ENCODE measurements at places on chromosomes 2 and 18.

GRCh38 chr18:14942275-14942674 lies 194.3 kb downstream of the ANKRD30B start:
- DNase-seq = no peak

DNA sequence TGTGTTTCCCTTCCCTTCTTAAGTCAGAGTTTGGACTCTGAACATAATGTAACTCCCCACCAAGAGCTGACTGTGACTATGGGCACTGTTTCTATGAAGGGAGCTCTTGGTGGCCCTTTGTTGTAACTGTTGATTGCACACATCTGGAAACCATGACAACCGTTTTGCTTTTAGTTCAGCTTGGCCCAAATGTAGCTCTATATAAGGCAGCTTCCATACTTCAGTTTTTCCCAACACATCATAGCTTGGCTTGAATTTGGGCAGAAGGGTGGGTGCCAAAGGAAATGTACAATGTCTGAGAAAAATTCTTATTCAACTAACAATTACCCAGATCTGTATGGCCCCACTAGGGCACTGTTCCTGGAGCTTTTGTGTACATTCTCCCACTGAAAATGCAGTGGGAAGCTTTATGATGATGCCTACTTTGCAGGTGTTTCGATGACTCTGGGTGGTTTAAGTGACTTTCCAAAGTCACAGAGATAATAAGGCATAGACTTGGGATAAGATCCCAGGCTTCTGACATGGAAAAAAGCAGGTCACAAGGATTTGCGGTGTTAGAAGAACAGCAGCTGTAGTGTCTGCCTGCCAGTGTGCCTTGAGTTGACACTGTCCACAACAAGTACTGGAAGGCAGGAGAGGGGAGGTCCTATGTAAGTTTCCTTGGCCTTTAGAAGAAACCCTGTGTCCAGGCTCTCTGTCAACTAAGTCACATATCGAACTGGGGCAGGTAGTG lies 2.4 kb upstream of the CETN1 start:
- no peak for DNase-seq

DNA sequence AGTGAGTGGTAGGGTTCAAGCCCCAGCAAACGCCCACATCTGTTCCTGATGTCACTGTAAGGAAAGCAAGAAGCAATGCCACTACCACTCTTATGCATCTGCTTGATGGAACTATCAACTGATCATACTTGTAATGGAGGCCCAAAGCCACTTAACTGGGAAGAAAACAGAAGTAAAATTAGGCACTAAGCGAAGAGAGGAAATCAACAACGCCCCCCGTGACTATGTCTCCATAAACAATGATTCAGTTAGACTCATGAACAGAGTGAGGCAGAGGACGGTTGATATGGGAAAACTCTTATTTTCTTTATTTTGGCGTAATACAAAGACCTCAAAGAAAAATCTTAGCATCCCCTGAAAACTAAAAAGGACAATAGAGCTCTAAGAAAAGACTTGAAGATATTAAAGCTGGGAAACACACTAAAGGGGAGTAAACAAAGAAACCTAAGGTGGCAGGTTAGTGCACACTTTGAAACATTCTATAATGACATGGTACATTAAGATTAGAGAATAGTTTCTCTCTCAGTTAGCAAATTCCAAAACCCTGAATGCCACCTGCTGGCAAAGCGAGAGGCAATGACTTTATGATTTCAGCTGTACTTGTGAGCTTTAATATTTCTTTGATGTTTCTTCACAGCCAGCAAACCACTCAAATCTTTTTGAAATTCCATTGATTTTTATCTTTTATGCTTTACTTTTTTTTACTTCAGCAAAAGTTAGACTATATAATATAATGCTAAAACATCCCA lies 86.5 kb downstream of the LRP2 start:
- DNase-seq = no peak

DNA sequence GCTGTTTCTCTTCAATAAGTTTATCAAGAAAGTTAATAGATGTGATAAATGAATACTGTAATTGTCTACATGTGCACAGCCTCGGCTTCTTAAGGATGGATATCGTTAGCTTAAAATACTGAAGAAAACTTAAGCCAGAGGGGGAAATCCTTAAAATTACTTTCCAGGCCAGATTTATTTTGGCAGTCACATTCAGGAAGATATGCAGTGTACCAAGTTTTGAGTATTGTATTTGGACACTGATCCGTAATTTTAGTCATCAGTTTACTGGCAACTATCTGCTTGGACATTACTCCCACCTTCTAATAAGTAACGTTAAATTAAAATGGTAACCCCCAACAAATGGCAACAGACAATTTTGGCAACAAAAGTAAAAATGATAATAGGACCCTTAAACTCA lies 770.0 kb upstream of the ZEB2 start:
- DNase-seq = no peak

DNA sequence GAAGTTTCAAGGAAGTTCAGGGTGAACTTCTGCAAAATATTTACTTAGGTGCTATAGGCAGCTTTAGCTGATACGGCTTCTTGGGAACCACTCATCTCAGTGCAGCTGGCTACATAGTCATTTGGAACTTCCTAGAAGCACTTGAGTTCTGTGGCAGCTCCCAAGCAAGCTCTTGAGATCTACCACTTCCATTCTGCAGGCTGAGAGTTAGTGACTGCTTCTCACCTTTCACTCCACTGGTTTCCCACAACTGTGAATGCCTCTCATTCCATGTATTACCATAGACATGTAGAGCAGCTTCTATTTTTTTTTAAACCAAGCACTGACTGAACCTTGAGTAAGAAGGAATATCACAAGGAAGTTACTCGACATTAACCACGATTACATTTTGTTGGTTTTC lies 994.1 kb upstream of the ACVR2A start:
- no peak for DNase-seq

DNA sequence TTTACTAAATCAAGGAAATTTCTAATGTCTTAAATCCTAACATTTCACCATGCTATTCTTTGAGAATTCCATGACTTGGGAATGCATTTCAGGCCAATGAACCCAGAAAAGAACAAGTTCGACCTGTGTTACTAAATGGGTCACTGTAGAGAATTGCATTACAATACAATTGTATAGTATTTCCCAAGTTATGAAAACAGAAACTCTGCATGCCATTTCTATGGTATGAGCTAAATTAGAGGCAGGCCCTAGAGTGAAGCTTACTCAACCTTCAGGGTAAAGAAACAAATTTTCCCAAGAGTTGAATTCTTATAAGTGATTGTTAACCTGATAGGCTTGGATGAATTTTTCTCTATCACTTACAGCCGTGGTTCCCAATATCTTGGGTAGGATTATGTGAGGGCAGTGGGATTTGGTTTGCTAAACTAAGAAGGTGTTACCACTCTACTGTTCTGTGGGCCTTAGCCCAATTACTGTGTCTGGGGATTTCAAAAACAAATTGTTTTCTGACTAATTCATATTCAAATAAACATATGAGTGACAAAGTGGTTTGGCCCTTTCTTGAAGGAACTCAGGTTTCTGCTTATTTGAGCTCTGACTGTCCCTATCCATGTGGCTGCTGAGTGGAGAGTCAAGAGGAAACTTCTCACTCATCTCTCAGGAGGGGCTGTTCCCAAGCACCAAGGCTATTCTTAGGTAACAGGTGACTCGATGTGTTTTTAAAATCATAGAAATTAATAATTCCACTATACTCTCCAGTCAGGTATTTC lies 11.2 kb upstream of the SERPINB7 start:
- DNase-seq = no peak

DNA sequence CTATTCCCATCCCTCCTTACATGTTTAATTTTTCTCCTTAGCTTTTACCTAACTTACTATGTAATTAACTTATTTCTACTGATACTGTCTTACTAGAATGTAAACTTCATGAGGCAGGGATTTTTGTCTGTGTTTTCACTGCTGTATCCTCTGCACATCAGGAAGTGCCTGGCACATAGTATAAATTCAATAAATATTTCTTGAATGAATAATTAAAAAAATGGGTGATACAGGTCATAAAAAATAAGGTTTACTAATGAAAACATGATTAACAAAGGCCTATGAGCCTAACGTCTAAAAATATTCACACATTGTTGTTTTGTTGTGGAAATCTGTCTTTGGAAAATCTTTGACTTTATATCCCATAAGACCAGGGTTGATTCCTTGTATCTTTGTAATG lies 4.5 kb downstream of the RBKS start:
- no peak for DNase-seq

DNA sequence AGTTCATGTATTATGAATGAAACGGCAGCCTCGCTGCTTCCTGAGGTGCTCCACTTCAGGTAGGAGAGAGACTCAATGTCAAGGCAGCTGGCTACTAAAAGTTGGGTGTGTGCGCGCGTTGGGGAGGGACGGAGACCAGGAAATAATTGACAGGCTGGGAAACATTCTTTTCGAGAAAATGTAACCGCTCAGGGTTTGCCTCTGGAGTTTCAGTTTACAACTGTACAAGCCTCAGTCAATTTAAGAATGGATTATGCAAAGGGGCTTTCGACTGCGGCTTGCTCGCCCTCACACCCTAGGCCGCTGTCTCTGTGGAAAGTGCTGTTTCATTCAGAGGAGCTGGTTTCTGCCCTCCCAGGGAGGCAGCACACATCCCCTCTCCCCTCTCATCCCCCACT lies 4.4 kb upstream of the SPRED2 start:
- DNase-seq = peak; percentile 18

Data from WTC11 (cell line).